Hypothalamus (tissue), 51 donors: ENCODE measurements at places on chromosomes 1 and 21.

GRCh38 chr1:3074297-3074741 lies 5.3 kb downstream of the PRDM16 start:
- no peak for DNase-seq

GRCh38 chr1:1293263-1294249 lies 13.3 kb downstream of the SCNN1D start:
- DNase-seq: no peak

GRCh38 chr1:227742738-227743715 lies 7.8 kb downstream of the SNAP47 start:
- DNase-seq: no peak

GRCh38 chr1:204505674-204506200 lies 10.5 kb upstream of the MDM4 start:
- no peak for DNase-seq

DNA sequence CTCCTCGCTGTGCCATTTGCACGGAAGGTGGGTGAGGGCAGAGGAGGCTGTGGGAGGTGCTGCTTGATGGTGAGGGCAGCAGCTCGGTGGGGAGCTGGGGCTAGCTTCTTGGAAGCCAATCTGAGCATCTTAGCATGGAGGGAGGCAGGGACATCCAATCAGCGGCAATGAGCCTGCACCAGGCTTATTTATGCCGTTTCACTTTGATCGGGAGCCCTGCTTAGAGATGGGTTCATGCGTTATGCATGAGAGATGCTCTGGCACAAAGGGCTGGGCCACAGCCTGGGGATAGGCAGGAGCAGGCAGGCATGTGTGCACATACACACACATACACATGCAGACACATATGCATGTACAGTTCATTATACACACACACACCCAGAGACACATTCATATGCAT lies 220.2 kb downstream of the GRIK3 start:
- no peak for DNase-seq
